ENCODE measurements at places on chromosomes 7 and 10.

DNA sequence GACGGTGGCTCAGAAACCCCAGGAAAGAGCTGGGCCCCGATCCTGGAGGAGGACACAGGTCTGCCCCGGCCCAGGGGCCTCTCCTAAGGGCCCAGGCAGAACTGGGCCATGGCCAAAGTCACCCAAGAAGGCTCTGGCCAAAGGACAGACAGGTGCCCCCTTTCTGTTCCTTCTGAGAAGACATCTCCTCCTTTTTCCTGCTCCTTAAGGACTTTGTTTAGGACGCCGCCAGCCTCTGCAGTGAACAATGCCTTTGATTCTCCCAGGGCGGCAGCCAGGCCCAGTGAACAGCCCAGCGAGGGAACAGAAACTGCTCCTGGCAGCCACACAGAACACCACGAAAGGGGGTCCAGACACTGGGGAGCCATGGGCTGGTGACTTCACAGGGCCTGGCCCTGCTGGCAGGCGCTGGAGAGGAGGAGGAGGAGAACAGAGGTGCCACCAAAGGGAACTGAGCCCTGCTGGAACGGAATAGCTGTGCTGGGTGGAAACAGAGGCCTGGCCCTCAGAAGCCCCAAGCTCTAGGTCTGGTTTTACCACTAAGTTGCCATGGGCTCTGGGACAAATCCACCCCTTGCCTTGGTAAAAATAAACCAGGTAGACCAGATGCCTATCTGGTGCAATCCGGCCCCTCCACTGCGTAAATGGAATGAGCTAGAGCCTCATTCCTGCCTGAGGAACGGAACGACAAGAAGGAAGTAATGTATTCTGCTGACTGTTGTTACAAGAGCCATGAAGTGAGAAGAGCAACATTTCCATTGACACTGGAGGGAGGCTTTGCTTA is 163.3 kb upstream of the RHEB start:
- DNase-seq, result no peak

GRCh38 chr10:72121389-72121788 is 33.0 kb upstream of the SPOCK2 start:
- no peak for DNase-seq

DNA sequence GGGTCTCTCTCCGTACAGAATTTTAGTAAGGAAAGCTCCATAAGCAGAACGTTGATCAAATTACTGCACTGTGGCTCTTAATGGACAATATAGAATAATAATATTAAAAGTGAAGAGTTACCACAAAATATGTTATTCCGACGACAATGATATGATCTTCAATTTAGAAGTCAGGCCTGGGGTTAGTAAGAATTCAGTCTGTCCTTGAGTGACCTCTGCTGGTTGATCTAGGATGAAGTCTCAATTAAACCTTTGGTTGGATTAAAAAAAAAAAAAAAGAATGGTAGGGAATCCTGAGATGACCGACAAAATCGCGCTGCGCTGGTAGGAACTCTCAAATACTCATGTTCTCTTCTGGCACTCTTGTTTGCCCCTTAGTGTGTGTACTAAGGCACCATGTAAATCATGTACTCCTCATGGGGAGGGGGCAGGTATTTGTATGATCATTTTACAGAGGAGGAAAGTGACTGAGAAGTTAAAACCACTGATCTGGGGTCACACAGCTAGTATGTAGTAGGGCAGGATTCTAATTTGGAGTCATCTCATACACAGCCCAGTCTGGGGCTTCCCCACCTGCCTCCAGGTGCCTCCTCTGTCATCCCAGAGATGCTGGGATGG is 161.3 kb upstream of the NPVF start:
- DNase-seq, result no peak

DNA sequence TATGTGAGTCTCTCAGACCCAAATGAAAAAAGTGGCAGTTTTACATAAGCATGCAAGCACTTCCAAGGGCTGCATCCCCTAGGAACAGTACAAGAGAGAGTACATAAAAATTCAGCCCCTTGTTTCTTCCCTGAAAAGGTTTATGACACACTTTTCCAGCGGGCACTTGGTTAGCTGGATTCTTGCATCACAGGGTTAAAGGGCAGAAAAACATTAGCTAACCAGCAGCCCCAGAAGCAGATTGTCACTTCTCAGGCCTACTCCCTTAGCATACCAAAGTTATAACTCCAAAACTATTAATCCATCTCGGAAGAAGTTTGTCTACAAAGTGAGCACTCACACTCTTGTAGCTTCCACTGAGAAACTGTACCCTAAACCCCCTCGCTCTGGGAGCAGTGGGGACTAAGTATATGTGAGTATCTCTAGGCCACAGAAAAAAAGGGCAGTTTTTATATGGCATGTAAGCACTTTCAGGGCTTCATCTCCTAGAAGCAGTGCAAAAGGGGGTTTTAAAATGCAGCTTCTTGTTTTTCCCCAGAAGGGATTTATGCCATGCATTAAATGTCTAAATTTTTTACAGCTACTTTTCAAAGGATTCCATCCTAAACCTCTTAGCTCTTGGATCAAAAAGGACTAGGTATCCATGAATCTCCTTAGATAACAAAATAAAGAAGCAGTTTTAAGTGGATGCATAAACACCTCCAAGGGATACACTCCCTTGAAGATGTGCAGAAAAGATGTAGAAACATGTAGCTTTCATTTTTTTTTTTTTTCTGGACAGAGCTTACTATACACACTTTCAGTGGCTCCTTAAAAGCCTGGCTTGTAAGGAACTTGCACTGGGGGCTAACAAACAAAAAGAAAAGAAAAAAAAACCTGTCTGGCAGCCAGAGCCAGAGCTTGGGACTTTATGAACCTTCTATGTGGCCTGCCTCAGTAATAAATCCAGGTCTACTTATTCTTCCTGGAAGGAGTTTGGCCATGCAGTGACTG is 956.7 kb downstream of the CCSER2 start:
- no peak for DNase-seq

- DNase-seq, result no peak
These were observed 98.7 kb downstream of the NOC3L start for GRCh38 chr10:94264085-94264484.

DNA sequence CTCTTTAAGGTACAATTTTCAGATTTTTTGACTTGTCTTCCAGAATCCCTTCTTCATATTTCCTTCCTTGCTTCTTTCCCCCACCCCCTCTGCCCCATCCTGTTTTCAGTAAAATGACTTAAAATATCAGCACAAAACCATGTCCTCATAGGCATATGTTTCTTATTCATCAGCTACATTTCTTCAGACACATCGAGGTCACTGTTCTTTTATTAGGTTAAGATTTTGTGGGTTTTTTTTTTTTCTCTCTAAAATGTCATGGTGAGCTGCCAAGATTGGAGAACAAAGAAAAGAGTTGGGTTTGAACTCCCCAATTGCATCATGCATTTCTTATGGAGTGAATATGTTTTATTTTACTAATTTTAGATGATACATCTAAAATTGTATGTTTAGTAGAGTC is 35.8 kb downstream of the LAMB4 start:
- no peak for DNase-seq

GRCh38 chr7:154917808-154918160 is 85.1 kb downstream of the PAXIP1 start:
- DNase-seq, result no peak

- no peak for DNase-seq
These were observed 230.9 kb downstream of the KLF6 start for GRCh38 chr10:3554121-3554522.

DNA sequence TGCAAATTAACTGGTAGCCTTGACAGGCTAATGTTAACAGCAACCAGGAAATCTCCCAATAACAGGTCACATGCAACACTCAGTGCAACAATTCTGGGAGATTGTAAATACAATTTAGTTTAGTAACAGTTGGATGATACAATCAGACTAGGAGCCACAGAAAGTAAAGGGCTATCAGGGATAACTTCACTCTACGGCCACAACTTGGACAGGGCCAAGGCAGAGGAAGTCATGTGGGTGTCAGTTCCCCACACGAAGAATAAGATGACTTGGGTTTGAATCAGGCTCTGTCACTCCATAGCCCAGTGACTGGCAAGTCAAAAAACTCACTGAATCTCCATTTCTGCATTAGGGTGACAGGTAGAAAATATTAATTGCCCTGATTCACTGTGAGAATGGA is 217.3 kb upstream of the CCDC6 start:
- no peak for DNase-seq

- DNase-seq, result no peak
These were observed 30.5 kb upstream of the ZRANB1 start for GRCh38 chr10:124911124-124912067.

DNA sequence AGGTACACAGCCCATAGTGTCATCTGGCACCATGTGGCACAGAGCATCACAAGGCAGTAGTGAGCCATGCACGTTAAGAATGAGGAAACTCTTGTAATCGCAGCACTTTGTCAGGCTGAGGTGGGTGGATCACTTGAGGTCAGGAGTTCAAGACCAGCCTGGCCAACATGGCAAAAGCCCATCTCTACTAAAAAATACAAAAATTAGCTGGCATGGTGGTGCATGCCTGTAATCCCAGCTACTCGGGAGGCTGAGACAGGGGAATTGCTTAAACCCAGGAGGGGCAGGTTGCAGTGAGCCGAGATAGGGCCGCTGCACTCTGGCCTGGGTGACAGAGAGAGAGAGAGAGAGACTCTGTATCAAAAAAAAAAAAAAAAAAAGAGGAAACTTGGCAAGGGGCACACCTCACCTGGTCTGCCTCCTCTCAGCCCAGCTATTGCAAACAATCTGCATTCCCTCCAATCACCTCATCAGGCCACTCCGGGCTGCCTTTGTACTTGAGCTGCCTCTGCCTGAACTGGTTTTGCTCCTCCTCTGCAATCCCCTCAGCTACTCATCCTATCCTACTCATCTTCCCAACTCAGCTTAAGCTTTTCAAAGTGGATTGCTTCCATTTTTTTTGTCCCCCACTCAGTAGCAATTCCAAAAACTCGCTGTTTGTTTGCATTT is 46.0 kb upstream of the OPTN start:
- DNase-seq, result no peak

- DNase-seq, result no peak
These were observed 36.9 kb downstream of the ENTPD1 start for GRCh38 chr10:95792874-95793285.

DNA sequence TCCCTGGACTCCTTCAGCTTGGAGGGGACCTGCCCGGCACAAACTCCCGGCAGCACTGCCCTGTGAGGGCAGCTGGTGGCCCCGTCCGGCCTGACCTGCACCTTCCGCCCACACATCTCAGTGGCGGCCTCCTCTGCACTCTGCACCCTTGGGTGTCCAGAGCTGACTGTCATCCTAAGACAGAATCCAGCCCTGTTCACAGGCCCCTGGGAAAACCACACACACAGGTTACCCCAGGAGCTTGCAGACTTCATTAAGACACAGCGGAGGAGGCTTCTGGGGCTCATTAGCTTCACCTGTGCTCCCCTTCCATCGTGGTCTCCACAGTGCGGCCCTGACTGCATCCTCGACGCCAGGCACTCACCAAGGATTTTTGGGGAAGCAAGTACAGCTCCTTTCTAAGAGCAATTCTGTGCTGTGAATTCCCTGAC is 51.5 kb upstream of the SHH start:
- DNase-seq, result no peak

- DNase-seq, result no peak
These were observed 6.0 kb downstream of the ARMC10 start for GRCh38 chr7:103080923-103081322.

DNA sequence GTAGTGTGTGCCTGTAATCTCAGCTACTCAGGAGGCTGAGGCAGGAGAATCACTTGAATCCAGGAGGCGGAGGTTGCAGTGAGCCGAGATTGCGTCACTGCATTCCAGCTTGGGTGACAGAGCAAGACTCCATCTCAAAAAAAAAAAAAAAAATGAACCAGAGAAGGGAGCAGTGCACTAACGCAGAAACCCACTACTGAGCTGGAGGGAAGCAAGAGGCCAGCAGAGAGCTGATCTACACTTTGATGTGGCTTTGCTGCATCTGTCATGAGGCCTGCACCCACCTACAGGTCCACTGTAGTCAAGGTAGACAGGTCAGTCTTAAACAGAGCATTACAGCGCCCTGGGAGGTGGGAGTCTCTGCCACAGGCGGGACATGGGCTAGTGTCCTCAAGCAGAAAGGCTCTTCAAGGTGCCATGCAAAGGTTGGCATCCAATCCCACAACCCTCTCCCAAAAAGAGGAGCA is 30.0 kb downstream of the MAT1A start:
- DNase-seq, result no peak

DNA sequence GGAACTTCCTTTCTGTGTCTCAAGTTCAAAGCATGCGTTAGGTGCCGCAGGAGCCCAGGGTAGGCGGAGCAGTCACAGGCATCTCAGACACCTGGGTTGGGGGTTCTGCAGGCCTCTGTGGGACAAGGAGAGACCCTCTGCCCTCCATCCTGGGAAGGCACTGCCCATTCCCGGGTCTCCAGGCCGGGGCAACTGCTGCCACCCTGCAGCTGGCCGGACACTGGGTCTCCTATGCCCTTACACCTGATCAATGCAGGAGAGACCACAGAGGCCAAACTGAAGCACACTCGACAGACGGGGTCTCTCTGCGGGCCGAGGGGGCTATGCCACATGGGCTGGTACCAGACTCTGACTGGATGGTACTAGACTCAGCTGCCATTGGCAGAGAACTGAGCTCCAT is 36.9 kb downstream of the YKT6 start:
- no peak for DNase-seq

- DNase-seq, result no peak
These were observed 43.0 kb downstream of the SHOC2 start for GRCh38 chr10:110962443-110962842.

DNA sequence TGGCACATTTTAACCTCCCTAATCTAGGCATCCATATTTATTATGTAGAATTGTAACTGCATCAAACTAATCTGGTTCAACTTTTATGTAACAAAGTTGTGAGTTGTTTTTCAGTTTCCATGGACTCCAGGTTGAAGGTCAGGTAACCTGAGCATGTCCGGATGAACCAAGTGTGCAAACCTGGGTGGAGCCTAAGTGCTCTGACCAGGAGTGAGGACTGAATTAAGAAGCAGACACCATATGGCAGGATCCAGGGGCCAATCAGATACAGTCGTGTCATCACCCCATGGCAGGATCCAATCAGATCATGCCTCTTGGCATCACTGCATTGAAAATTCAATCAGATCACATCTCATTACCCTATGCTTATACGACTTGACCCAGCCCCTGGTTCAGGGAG is 41.2 kb upstream of the PHYHIPL start:
- no peak for DNase-seq

DNA sequence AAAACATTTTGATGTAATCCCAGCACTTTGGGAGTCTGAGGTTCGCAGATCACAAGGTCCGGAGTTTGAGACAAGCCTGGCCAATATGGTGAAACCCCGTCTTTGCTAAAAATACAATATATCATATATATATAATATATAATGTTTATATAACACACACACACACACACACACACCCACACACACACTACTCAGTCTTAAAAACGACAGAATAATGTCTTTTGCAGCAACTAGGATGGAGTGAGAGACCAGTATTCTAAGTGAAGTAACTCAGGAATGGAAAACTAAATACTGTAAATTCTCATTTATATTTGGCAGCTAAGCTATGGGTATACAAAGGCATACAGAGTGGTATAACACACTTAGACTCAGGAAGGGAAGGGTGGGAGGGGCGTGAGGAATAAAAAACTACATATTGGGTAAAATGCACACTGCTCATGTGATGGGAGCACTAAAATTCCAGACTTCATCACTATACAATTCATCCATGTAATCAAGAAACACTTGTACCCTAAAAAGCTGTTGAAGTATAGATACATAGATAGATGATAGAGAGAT is 231.2 kb upstream of the SEMA3A start:
- no peak for DNase-seq
